ENCODE measurements at places on chromosomes 5 and 9. TPM values are rescaled to one million over a fixed set of nuclear protein-coding genes. Genes with fewer than 3 reads are reported as not detected.

The SARDH gene
- 2.2 TPM for total RNA-seq

The KIAA1191 gene
- 76.7 TPM for total RNA-seq

The CCDC183 gene
- total RNA-seq = 2.2 TPM

The MYOT gene
- total RNA-seq = not detected

The DEPDC1B gene
- 1.4 TPM for total RNA-seq

The PLCXD3 gene
- total RNA-seq = not detected

The RGMB gene
- total RNA-seq = 13.7 TPM

The PELO gene
- total RNA-seq = 8.1 TPM

The FBP1 gene
- total RNA-seq = 3.7 TPM

The SNCAIP gene
- total RNA-seq = not detected

The GDF9 gene
- 0.94 TPM for total RNA-seq

The PALM2AKAP2 gene
- not detected for total RNA-seq

Data from T-helper 17 cell (primary cell).